Activated T-helper 1 cell treated with anti-CD3 and anti-CD28 coated beads, Interleukin-12 subunit alpha, Interleukin-12 subunit beta, Interleukin-2, Interleukin-4 antibody, amounts not matched to agents 30 ng/mL and 10 ng/mL and 1 ng/mL, durations not matched to agents 14 hours and 24 hours and 36 hours (primary cell): ENCODE measurements at places on chromosomes 1 and 21. TPM values are rescaled to one million over a fixed set of nuclear protein-coding genes. Genes with fewer than 3 reads are reported as not detected.

DNA sequence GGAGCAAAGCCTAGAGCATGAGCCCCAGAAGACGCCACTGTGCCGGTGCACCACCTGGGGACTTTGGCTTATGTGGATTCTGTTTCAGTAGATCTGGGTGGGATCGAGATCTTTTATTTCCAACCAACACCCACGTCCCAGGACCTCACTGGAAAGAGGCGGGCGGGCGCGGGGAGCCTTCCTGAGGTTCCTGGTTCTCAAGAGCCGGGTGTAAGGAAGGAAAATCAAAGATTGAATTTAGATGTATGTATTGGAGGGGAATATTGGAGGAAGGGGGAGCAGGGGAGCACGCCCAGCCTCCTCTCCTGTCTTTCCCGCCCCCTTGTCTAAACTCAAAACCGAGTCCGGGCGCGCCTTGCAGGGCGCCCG lies 6.2 kb upstream of the OLIG2 start:
- no peak overlapping the region for H3K4me3 ChIP-seq
- no peak for DNase-seq
- H3K27me3 ChIP-seq, result peaks cover 73% of the 10 kb centered on the region
- peaks cover 1% of the 10 kb centered on the region for H3K36me3 ChIP-seq
- no peak overlapping the region for H3K27ac ChIP-seq

- H3K27me3 ChIP-seq, result no peaks in the 10 kb centered on the region
- no peak for DNase-seq
- H3K36me3 ChIP-seq, result no peaks in the 10 kb centered on the region
- H3K4me1 ChIP-seq, result peaks cover 23% of the 10 kb centered on the region
- no peak overlapping the region for H3K27ac ChIP-seq
- H3K4me3 ChIP-seq, result no peak overlapping the region
Observed at GRCh38 chr1:115068826-115069585, 20.3 kb downstream of the TSPAN2 start.

DNA sequence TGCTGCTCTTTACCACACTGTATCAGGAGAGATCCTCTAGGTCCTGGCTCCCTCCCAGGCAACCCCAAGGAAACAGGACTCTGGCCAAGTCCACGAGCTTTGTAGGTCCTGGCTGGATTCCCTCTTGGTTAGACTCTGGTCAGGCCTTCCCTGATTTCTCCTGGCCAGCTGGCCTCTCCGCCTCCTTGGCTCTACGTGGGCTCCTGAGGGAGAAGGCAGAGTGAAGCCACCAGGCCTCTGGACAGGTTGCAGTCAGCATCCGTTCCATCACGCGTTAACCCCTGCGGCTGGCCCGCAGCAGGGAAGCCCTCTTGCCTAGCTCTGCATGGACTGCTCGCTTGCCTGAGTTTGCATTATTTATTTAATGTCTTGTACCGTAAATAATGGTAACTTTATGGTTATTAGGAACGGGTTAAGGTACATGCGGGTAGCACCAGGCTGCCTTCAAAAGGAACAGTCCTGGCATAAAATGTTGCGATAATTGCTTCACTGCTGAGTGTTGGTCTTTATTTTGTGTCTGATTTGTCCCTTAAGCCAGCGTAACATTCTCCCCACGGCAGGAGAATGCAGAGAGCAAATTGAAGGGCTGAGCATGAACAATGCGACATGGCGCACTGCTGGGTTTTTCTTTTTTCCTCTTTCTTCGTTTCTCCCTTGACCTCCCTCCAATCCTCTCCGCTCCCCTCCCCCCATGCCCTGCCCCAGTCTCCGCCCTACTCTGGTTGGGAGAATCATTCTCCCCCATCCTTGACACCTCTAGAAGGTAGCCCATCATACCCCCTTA lies 100.3 kb downstream of the RNF220 start:
- H3K27me3 ChIP-seq, result peaks cover 8% of the 10 kb centered on the region
- no peaks in the 10 kb centered on the region for H3K4me1 ChIP-seq
- H3K27ac ChIP-seq, result no peak overlapping the region
- no peak overlapping the region for H3K4me3 ChIP-seq
- DNase-seq, result no peak

DNA sequence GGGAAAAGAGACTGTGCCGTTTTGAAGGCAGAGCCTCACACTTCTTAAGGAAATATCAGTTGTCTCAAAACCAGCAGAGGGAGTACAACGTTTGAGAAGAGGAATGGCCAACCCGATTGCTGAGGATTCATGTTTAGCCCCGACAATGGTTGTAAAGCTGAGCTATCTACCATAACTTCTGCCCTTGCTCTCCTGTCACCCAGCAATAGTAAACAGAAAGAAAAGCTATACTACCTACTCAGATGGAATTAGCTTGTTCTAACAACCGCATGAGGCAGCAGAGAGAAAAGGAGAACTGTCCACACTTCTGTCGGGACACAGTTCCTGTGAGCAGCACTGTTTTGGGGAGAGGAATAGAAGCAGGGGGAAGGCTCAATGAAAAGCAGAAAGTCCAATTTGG lies 91.2 kb downstream of the SLC45A1 start:
- H3K27ac ChIP-seq, result peak overlapping the region; percentile 53
- H3K36me3 ChIP-seq, result peaks cover 39% of the 10 kb centered on the region
- peaks cover 48% of the 10 kb centered on the region for H3K4me1 ChIP-seq
- DNase-seq, result no peak

GRCh38 chr1:193462629-193463320 lies 276.4 kb upstream of the B3GALT2 start:
- no peaks in the 10 kb centered on the region for H3K27me3 ChIP-seq
- no peak overlapping the region for H3K27ac ChIP-seq
- H3K4me1 ChIP-seq, result peaks cover 39% of the 10 kb centered on the region

- no peak for DNase-seq
- no peak overlapping the region for H3K4me3 ChIP-seq
- no peak overlapping the region for H3K27ac ChIP-seq
Observed at GRCh38 chr1:170355267-170355801, 176.6 kb upstream of the GORAB start.

GRCh38 chr1:37795340-37796125 lies 1.9 kb downstream of the MANEAL start:
- peaks cover 34% of the 10 kb centered on the region for H3K27me3 ChIP-seq
- peak overlapping the region; percentile 80 for H3K4me3 ChIP-seq
- peaks cover 5% of the 10 kb centered on the region for H3K36me3 ChIP-seq
- DNase-seq, result peak; percentile 51
- H3K27ac ChIP-seq, result no peak overlapping the region

- peaks cover 76% of the 10 kb centered on the region for H3K36me3 ChIP-seq
- peaks cover 20% of the 10 kb centered on the region for H3K4me1 ChIP-seq
- DNase-seq, result no peak
- H3K27ac ChIP-seq, result peak overlapping the region; percentile 65
Observed at GRCh38 chr1:40421431-40422384, 28.6 kb upstream of the ZFP69B start.

DNA sequence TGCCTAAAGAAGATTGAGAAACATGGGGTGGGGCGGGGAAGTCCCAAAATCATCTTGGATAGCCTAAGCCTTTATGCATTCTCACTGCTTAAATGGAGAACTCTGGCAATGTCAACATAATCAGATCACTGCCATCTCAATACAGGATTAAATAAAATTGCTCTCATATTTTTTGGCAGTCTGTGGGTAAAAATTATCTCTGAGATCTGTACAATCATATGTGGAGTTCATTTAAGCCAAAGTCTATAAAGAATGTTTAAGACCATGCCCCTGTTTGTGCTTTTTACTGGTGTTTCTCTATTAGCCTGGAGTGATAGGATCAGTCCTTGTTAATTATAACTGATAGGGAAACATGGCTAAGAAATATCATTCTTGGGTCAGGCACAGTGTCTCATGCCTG lies 136.3 kb downstream of the GPR52 start:
- no peak for DNase-seq
- H3K27ac ChIP-seq, result no peak overlapping the region

- H3K27ac ChIP-seq, result no peak overlapping the region
- H3K27me3 ChIP-seq, result peaks cover 10% of the 10 kb centered on the region
- no peaks in the 10 kb centered on the region for H3K36me3 ChIP-seq
- peaks cover 16% of the 10 kb centered on the region for H3K4me1 ChIP-seq
- no peak for DNase-seq
Observed at GRCh38 chr21:36115138-36115730, 19.6 kb upstream of the CBR3 start.

DNA sequence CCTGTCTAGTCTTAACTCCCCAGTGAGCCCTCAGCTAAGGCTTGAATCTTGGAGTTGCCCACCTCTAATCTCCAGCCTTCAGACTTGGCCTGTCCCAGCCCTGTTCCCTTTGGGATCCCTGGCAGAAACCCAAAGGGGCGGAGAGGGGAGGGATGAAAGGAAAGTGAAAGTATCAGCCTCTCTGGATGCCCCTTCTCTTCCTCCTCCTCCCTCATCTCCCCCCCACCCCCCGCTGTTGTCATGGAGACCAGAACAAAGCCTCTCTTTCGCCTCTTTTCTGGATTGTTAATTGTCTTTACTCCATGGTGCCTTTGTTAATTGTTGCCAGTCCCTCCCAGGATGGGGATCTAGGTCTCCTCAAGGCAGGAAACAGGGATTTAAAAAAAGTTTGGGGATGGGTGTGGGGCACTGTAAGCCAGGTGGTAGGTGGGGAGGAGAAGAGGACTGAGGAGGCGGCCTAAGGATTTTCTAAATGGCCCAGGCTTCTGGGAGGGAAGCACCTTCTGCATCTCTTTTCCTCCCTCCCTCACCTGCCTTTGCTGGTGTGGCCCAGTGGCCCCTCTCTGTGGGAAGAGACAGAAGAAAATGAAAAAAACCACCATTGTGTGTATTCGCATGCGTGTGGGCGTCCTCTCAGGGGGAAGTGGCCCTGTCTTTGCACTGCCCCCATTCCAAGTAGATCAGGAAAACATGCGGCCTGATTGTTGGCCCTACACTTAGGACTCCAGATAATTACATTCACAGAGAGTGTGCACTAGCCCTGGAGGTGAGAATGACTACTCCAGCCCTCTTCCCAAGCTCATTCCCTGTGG lies 7.5 kb upstream of the SOX13 start:
- peaks cover 26% of the 10 kb centered on the region for H3K27me3 ChIP-seq
- no peak overlapping the region for H3K4me3 ChIP-seq
- DNase-seq, result no peak

GRCh38 chr1:208010487-208011071 lies 99.7 kb upstream of the CD34 start:
- H3K27me3 ChIP-seq, result peaks cover 13% of the 10 kb centered on the region
- no peak for DNase-seq
- H3K36me3 ChIP-seq, result no peaks in the 10 kb centered on the region

GRCh38 chr1:45574105-45574626 lies 9.7 kb upstream of the NASP start:
- no peaks in the 10 kb centered on the region for H3K27me3 ChIP-seq
- no peak for DNase-seq
- H3K4me1 ChIP-seq, result peaks cover 9% of the 10 kb centered on the region
- no peak overlapping the region for H3K27ac ChIP-seq
- no peak overlapping the region for H3K4me3 ChIP-seq

- peak overlapping the region; percentile 41 for H3K27ac ChIP-seq
- H3K27me3 ChIP-seq, result no peaks in the 10 kb centered on the region
- DNase-seq, result no peak
Observed at GRCh38 chr1:117030271-117030877, 28.8 kb downstream of the CD101 start.

DNA sequence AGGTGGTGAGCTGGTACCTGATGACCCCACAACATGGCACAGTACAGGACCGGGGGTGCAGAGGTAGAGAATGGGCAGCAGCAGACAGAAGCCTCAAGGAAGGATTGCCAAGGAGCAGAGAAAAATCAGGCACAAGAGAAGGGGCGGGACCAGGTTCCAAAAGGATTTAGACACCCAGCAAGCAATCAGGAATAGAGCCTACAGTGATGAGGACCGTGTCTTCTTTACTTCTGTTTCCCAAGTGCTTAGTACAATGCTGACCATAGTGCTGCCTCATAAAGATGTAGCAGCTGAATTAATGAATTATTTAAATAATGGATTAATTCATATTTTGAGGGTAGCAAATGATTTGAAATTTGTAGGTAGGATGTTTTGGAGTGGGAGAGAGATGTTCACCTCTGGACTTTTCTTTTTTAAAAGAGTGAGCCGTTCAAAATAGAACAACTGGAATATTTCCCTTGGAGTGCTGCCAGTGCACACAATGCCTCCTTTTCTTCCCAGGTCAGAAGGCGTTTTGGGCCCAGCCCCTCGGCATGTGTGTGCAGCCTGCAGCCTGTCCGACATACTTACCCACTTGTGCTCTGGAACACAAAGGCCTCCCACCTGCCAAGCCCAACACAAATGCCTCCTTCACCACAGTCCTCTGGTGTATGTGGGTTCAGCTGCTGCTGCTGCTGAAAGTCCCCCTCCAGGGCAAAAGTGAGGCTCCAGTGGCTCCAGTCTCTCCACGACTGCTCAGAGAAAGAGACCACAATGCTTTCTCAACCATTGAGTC lies 19.6 kb downstream of the KANK4 start:
- DNase-seq, result no peak
- no peak overlapping the region for H3K4me3 ChIP-seq
- H3K4me1 ChIP-seq, result peaks cover 12% of the 10 kb centered on the region
- H3K27ac ChIP-seq, result no peak overlapping the region
- H3K36me3 ChIP-seq, result no peaks in the 10 kb centered on the region

DNA sequence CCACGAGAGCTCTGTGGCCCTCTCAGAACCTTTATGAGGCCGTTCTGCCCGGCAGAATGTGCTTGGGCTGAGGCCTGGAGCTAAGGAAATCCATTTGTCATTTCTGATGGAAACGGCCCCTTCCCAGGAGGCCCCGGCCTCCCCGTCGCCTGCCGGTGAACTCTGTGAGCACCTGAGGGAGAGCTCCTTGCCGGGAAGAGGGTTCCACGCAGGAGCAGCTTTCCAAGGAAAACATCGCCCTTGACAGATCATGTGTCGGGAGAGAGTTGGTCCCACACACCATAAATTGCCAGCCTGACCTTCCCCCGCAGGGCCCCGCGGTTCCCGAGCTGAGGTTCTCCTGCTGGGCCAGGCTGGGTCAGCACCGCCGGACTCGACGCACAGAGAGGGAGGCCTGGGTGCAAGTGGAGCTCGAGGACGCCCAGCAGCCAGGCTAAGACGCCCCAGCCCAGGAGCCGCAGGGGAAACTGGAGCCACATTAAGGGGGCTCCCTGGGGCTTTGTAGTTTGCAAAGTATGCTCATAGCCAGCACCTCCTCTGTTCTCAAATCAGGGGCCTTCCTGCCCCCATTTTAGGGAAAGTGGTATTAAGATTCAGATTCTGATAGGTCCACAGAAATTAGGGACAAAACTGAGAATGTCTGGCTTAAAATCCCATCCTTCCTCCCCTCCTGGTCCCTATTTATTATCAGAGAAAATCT lies 239.5 kb downstream of the FOXD2 start:
- no peak overlapping the region for H3K27ac ChIP-seq
- peaks cover 3% of the 10 kb centered on the region for H3K27me3 ChIP-seq
- DNase-seq, result no peak
- H3K4me3 ChIP-seq, result no peak overlapping the region

Gene ADCY10
- not detected in 2 replicates for total RNA-seq

Gene NOTCH2NLA
- total RNA-seq, result 35.7 and 36.4 TPM in 2 replicates

Gene CCDC17
- 2.5 and 2.8 TPM in 2 replicates for total RNA-seq

Gene TIE1
- 0.36 and 0.64 TPM in 2 replicates for total RNA-seq

Gene C1orf105
- total RNA-seq, result not detected in 2 replicates

Gene C1orf87
- total RNA-seq, result not detected in 2 replicates

Gene IFNAR2
- total RNA-seq, result 33.3 and 33.5 TPM in 2 replicates

Gene DYNLT5
- not detected in 2 replicates for total RNA-seq

Gene S100A11
- 203 and 205 TPM in 2 replicates for total RNA-seq

Gene ENAH
- 0.05 and 0.23 TPM in 2 replicates for total RNA-seq

Gene ERICH3
- total RNA-seq, result not detected in 2 replicates
